LHCN-M2 (cell line): ENCODE measurements at places on chromosomes 1 and 21.

- no peak for DNase-seq
Observed at GRCh38 chr1:117609471-117609911, 3.6 kb downstream of the TENT5C start.

GRCh38 chr1:247111700-247112478 is 7.7 kb upstream of the ZNF669 start:
- DNase-seq = peak; percentile 43

DNA sequence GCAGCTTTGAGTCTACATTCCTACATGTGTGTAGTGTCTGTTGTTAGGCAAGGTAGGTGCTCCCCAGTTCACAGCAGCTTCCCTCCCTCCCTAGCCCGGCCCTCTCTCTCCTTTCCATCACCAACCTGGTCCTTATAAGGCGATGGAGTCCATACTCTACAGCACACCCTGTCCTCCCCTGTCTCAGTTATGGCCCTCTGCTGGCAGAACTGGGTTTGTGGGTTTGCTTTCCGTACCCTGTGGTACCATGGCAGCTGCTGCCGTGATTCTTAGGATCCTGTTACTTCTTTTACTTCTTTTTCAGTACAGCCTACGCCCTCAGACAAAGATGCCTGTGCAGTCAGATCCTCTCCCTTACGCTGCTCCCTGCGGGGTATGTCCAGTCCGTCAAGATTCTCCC is 31.7 kb downstream of the AK5 start:
- DNase-seq = peak; percentile 77

DNA sequence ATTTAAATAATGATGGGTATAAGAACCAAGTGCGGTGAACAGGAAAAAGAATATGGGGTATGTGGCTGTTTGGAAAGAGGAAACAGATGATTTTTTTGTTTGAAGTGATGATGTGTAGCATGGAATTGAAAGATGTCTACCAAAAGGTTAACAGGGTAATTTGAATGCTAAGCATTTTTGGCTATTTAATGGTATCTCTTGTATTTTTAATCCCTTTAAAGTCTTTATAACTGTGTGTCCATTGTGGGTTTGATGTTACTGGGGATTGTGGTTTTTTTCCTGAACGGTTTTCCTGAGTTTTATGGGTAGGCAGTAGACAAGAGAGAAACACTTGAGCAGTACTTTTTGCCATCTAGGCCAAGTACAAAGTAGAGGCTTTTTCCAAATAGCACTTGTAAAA is 63.2 kb downstream of the PRDM2 start:
- no peak for DNase-seq

DNA sequence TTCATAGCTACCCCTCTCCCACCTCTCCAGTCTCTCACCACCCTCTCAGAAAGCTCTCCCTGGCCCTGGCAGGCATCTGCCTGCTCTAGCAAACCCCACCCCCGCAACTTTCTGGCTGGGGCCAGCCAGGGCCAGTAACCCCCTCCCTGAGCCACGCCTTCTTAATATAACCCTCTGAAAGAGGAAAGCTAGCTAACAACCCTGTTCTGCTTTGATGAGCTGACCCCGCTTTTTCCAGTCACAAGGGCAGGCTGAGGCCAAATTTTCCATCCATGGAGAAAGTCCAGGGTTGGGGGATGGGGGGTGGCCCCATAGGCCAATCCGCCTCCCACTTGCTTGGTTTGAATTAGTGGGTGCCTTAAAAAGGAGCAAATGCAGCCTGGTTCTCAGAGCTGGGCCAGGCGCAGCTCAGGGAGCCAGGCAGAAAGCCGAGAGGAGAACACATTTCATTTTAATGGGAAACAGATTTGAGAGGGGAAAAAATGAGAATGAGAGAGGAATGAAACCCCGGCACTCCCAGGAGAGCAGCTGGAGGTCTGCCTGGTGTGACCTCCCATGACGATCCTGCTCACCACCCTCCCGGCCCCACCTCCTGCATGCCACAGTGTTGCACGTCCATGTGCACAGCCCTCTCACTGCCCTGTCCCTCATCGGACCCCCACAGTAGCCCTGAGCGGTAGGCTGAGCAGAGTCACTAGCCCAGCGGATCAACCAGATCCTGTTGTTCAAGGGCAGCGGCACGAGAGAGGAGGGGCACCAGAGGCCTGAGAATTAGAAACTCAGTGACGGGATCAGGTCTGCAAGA is 62.3 kb downstream of the OPTC start:
- DNase-seq = peak; percentile 32

DNA sequence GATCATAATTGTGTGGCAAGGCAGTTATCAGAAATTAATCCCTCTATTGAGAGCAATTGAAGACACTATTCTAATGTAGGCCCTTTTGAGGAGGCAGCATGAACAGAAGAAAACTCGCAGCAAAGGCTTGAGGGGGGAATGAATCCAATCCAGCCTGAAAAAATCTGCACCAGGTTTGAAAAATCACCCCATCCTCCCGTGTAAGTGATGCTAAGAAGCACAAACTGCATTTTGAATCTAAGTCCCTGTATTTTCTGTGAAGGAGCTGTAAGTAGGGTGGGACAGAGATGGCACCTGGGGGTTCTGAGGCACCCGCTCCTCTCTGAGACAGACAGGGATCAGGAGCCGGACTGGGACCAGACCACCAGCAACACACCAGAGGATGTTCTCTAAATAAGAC is at the start of gene CRB1:
Gene CRB1, plus strand, starts transcription at position 241 of the 400 bp plus-strand sequence. CDS start 161 bp downstream, outside the sequence.
- DNase-seq = no peak

- no peak for DNase-seq
Observed at GRCh38 chr1:10915594-10915993, 96.9 kb upstream of the TARDBP start.

DNA sequence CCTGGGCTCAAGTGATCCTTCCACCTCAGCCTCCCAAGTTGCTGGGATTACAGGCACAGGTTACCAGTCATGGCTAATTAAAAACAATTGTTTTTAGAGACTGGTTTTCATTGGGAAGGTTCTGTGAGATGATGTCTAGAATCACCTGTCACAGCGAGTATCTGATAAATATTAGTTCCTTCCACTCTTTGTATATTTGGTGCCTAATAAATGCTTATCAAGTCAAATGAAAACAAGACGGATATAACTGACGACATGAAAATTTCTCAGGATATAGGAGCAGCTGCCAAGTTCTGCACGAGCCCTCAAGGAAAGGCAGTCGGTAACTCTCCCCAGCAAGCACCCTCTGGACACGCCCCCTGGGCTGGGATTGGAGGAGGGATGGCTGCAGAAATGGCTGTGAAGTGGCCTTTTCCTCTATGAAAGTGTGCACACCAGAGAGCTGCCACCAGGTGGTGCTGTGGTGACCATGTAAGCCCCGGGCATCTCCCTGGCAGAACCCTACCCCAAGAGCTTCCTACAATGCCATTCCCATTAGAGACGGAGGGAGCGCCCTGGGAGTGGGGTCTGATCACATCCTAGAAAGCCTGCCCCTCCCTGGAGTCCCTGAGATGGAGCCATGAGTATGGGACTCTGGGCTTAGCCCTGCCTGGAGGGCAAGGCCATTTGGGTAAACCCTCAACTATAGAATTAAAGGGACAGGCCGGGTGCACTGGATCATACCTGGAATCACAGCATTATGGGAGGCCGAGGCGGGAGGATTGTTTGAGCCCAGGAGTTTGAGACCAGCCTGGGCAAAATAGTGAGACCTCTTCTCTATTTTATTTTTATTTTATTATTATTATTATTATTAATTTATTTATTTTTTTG is 50.9 kb downstream of the HTR6 start:
- DNase-seq = peak; percentile 93

- DNase-seq = no peak
Observed at GRCh38 chr1:6519491-6519934, 28.0 kb upstream of the PLEKHG5 start.

GRCh38 chr1:14377386-14377785 is 221.1 kb upstream of the KAZN start:
- DNase-seq = peak; percentile 78

GRCh38 chr1:7703321-7704213 is 67.5 kb upstream of the VAMP3 start:
- DNase-seq = no peak

GRCh38 chr1:153531638-153532037 is 4.2 kb downstream of the S100A6 start:
- DNase-seq = no peak

GRCh38 chr1:167720965-167721616 is 691 bp upstream of the MPZL1 start:
- peak; percentile 72 for DNase-seq

GRCh38 chr1:202615501-202616354 is 94.5 kb downstream of the SYT2 start:
- DNase-seq = peak; percentile 60

DNA sequence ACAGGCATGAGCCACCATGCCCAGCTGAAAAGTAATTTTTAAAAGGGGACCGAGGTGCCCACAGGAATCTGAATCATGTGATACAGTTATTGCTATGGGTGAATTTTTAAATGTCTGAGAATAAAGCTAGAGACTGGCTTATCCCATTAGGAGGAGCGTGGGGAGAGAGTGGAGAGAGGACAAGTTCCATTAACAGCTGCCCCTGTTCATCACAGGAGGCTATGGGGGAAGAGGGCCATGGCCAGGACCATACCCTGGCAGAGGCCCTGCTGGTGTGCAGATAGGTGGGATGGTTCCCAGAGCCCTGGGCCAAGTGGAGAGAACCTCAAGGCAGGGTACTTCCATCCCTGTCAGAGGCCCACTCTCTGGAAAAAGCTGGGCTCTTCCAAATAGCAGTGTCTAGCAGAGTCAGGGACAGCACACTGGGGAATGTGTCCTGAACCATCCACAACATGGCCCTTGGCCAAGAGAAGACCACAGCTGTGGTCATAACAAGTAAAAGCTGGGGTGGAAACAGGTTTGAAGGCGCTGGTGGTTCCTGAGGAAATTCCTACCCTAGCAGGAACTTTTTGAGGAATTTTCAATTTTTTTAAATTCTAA is 13.7 kb upstream of the ZNF691 start:
- peak; percentile 16 for DNase-seq

DNA sequence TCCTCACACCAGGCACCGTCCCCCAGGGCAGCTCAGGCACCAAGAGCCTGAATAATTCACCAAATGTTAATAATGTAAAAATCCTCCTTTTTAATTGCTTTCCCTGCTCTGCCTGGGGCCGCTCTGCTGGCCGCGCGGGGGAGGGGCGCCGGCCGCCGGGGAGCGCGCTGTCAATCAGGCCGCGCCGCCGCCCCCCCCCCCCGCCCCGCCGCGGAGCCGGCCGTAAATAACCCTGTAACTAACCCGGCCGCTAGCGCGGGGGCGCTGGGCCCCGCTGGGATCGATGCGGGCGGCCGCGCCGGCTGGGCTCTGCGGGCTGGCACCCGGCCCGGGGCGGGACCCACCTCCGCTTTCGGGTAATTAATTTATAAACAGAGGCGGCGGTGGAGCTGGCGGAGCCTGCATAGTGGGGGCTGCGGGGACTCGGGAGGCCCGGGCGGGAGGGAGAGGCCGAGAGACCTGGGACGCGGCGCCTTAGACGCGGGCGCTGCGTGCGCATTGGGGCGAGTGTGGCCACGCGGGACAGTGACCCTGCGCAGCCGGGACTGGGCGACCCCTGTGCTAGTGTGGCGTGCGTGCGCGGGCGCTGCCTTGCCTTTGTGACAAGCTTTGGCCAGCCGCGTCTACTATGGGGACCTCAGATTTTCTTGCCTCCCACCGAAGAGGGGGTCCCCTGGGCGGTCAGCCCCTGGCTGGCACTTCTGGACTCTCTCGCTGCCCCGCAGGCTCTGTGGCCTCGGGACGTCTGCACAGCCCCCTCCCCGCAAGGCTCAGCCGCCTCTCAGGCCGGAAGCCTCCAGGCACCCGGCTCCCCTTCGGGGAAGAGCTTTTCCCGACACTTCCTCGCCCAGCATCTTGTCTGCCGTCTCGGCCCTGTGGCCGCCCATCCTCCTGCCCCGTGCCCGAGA is 16.6 kb downstream of the SAMD11 start:
- DNase-seq = no peak

GRCh38 chr21:42028766-42029425 is 18.7 kb upstream of the ZBTB21 start:
- DNase-seq = no peak

DNA sequence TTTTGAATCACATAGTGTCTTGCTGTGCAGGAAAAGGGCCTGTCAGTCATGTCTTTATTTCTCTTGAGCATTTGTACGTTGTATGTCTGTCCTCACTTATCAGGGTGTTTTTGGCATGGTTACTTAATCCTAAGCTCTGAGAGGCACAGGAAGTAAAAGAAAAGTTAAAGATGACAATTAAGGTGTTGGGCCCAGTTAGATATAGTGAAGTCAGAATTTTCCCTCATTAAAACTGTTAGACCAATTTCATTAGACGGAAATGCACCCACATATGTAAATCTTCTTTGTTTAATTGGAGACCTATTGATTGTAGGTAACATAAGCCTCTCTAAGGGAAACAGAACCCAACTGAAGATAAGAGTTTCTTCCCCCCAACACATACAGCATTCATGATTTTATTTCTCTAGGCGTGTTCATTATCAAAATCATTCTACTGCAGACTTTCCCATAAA is 21.9 kb downstream of the NFIA start:
- no peak for DNase-seq

DNA sequence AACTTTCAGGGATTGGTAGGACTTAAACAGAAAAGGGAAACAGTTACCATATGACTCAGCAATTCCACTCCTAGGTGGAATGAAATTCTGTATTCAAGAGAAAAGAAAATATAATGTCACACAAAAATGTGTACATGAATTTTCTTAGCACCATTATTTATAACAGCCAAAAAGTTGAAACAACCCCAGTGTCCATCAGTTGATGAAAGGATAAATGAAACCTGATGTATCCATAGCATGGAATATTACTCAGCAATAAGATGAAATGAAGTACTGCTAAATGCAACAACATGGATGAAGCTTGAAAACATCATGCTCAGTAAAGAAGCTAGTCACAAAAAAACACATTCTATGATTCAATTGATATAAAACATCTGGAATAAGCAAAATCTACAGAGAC is 15.5 kb downstream of the EEIG2 start:
- DNase-seq = no peak

DNA sequence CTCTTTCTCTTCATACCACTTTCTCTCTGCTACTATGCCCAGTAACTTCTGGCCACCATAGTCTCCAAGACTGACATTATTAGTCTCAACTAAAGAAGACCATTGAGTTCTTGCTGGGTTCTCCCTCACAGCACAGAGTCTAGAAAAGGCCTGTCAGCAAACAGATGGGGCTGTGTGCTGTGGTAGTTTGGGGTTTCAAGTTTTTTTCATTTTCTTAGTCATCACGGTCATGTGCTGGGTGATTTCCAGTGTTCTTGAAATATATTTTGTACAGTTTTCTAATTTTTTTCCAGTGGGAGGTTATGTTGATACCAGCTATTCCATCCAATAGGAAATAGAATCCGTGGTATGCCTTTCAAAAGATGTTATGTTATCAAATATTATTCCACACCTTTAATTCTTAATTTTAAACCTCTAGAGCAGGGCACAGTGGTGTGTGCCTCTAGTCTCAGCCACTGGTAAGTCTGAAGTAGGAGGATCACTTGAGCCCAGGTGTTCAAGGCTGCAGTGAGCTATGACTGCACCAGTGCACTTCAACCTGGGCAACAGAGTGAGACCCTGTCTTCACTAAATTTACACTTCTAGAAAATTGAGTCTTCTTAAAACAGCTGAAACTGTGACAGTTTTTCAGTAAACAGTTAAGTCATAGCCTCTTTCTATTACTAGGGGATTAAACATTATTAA is 8.3 kb downstream of the CFHR2 start:
- peak; percentile 47 for DNase-seq

GRCh38 chr1:245129319-245130240 is 25.2 kb upstream of the KIF26B start:
- DNase-seq = no peak

GRCh38 chr1:69409731-69410456 is 157.8 kb upstream of the LRRC7 start:
- DNase-seq = no peak
